ENCODE measurements at places on chromosomes 2 and 18. TPM values are rescaled to one million over a fixed set of nuclear protein-coding genes. Genes with fewer than 3 reads are reported as not detected.

HOXD1 gene
- 0.17 TPM for total RNA-seq

SCN3A gene
- not detected for total RNA-seq

KCNJ13 gene
- total RNA-seq = not detected

RPRM gene
- not detected for total RNA-seq

GPR55 gene
- total RNA-seq = not detected

CIB4 gene
- total RNA-seq = 0.16 TPM

POTEF gene
- total RNA-seq = not detected

PLGLB2 gene
- total RNA-seq = 0.16 TPM

ANKRD36B gene
- total RNA-seq = 4.3 TPM

ASB1 gene
- total RNA-seq = 54.6 TPM

KANSL1L gene
- total RNA-seq = 0.41 TPM

DQX1 gene
- total RNA-seq = 0.10 TPM

HMSD gene
- total RNA-seq = 0.62 TPM

TUBA3E gene
- 4.6 TPM for total RNA-seq

RAB6C gene
- not detected for total RNA-seq

POTEJ gene
- total RNA-seq = not detected

PPP3R1 gene
- 52.7 TPM for total RNA-seq

ZBTB14 gene
- 6.6 TPM for total RNA-seq

SLC38A11 gene
- total RNA-seq = 0.03 TPM

REG1B gene
- not detected for total RNA-seq

CDK15 gene
- not detected for total RNA-seq

ANKRD23 gene
- 1.2 TPM for total RNA-seq

EGR4 gene
- 0.33 TPM for total RNA-seq

NPAS2 gene
- 78.4 TPM for total RNA-seq

CXCR1 gene
- not detected for total RNA-seq

IL37 gene
- not detected for total RNA-seq

L3MBTL4 gene
- total RNA-seq = not detected

PNPT1 gene
- 38.2 TPM for total RNA-seq

NR4A2 gene
- 1.7 TPM for total RNA-seq

DAW1 gene
- 3.2 TPM for total RNA-seq

G6PC2 gene
- total RNA-seq = not detected

SULT1C2 gene
- 0.36 TPM for total RNA-seq

INHA gene
- total RNA-seq = 0.47 TPM

TDRD15 gene
- not detected for total RNA-seq

IHH gene
- 0.64 TPM for total RNA-seq

FOSL2 gene
- 83.9 TPM for total RNA-seq

PGAP1 gene
- total RNA-seq = 2.1 TPM

ITGB1BP1 gene
- total RNA-seq = 157 TPM

COX5B gene
- 315 TPM for total RNA-seq

ANKRD62 gene
- not detected for total RNA-seq

MEP1B gene
- total RNA-seq = 0.10 TPM

TLX2 gene
- total RNA-seq = 0.31 TPM

GAREM2 gene
- total RNA-seq = 8.5 TPM

C2orf74 gene
- total RNA-seq = 15.6 TPM

TPRKB gene
- 75.8 TPM for total RNA-seq

RAB27B gene
- total RNA-seq = 11.1 TPM

FAM110C gene
- total RNA-seq = 0.21 TPM

CXCR2 gene
- total RNA-seq = not detected

SLC66A3 gene
- total RNA-seq = 32.8 TPM

ZAP70 gene
- 0.12 TPM for total RNA-seq

HRH4 gene
- total RNA-seq = not detected

CAMKMT gene
- 5.3 TPM for total RNA-seq

OTOS gene
- not detected for total RNA-seq

TNFRSF11A gene
- 7.8 TPM for total RNA-seq

ANKRD30B gene
- total RNA-seq = not detected

ANKRD53 gene
- total RNA-seq = 0.12 TPM

LHCGR gene
- total RNA-seq = not detected

IGFBP5 gene
- 0.17 TPM for total RNA-seq

COL5A2 gene
- 72.7 TPM for total RNA-seq

All from A549 treated with Hydrocortisone at 1 μM for 4 hours (cell line).